Stimulated activated CD8-positive, alpha-beta memory T cell treated with anti-CD3 and anti-CD28 coated beads, Interleukin-7, amount 100 ng/mL, for 1 hour (primary cell): ENCODE measurements at places on chromosomes 12 and 14.

- no peak for DNase-seq
Measured at GRCh38 chr14:93757206-93757605, 31.1 kb downstream of the PRIMA1 start.

DNA sequence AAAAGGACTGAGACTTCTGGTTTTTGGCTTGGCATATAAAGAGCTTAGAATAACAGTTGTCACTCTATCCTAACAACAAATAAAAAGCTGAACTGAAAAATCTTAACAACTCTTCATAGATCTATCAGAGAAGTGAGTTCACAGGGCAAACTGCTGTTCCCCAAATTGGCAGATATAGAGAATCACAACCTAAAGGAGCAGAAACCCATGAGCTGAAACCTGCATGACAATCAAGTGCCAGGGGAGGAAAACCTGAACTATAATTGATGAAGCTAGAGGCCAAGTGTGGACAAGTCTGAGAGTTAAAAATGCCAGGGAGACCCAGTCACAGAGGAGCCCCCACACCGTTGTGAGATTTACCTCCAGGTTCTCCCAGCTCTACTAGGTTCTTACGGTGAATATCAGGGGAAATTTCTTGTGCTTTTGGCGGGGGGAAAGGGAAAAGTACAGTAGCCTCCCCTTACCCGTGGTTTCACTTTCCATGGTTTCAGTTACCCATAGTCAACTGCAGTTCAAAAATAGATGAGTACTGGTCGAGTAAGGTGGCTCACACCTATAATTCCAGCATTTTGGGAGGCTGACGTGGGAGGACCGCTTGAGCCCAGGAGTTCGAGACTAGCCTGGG lies 53.9 kb downstream of the ATF7 start:
- DNase-seq: no peak

- no peak for DNase-seq
Measured at GRCh38 chr12:51242120-51242519, 3.5 kb downstream of the DAZAP2 start.

DNA sequence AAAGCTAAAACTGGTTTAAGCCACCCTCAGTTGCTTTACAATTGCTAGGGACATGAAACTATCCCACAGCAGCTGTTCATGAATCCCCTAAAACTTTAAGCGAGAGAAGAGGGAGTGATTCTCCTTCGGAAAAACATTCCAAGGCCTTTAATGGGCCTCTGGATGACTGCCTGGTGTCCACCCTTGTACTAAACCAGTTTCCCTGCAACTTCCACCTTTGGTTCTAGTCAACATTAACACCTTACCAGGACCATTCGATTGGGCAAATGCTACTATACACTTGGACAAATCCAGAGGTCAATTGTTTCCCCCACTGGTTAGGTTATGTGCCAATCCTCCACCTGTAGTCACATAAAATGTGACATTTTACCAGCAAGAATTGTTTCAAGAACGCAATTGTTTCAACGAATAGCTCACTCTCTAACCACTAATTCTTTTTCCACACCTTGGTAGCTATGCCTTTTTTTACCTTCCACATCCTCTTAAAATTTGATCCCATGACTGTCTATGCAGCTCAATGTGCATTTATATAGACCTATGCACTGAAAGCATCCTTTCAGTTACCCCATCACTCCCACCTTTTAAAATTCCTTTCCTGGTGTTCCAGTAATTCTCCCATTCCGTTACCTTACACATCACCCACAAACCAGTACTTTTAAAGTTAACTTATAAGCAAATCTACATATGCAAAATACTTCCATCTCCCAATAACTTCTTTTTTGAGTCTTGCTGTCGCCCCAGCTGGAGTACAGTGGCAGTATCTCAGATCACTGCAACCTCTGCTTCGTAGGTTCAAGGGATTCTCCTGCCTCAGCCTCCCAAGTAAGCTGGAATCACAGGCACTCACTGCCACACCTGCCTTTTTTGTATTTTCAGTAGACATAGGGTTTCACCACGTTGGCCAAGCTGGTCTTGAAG lies 3.6 kb downstream of the UBC start:
- no peak for DNase-seq

GRCh38 chr14:22052795-22053194 lies 379.2 kb upstream of the OR4E1 start:
- no peak for DNase-seq

DNA sequence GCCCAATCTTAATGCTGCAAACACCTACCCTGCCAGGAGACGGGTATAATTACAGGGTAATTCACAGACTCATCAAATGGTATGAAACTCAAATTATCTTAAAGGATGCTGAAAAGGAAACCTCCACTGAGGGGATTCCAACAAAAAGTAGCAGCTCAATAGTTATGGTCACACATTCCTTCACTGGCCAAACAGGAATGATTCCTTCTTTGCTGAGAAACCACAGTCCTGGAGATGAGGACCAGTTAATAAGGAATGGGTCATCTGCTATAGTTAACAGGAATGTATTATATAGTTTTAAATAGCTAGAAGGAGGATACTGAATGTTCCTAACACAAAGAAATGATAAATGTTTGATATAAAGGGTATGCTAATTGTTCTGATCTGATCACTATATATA lies 136.9 kb downstream of the STXBP6 start:
- no peak for DNase-seq

DNA sequence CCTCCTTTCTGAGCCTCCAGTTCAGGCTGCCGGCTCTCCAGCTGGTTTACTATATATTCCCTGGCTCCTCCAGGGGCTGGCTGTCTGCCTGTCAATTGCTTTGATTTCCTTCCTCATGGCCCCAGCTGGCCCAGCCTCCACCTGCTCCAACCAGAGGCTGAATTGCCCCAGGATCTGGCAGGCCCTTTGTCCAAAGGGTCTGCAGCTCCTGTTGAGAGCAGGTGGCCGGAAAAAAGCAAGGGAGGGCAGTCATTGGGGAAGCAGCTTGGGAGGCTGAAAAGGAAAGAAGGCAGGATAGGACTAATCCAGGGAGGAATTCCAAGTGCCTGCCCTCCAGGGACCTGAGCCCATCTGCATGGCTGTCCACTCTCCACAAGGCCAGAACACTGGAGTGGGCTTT lies 25.3 kb downstream of the PAH start:
- no peak for DNase-seq

- DNase-seq: no peak
Measured at GRCh38 chr14:105292826-105293711, 7.7 kb downstream of the BRF1 start.

DNA sequence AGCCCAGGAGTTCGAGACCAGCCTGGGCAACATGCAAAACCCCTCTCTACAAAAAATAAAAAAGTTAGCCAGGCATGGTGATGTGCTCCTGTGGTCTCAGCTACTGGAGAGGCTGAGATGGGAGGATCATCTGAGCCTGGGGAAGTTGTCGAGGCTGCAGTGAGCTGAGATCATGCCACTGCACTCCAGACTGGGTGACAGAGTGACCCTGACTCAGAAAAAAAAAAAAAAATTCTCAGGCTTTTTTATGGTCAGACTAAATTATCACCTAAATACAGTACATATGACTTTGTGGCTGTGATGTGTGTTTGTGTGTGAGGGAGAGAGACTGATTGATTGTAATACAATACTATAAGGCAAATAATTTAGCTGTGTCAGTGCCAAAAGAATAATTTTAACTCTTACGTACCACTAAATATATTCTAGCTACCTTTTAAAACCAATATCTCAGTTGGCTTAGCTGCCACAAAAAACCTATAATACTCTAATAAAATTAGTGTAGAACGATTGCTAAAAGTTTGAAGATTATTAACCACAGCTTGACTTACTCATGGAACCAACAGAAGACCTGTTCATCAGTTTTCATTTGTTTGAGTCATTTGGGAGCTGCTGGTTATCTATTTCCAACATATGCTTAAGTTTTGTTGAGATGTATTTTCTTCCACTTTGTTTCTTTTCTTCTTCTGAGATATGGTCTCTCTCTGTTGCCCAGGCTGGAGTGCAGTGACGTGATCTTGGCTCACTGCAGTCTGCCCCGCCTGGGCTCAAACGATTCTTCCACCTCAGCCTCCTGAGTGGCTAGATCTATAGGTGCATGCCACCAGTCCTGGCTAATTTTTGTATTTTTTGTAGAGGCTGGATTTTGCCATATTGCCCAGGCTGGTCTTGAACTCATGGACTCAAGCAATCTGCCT lies 58.0 kb downstream of the DIP2B start:
- no peak for DNase-seq

GRCh38 chr12:89333564-89334252 lies 18.6 kb downstream of the DUSP6 start:
- no peak for DNase-seq

GRCh38 chr14:54976316-54976715 lies 50.6 kb downstream of the WDHD1 start:
- no peak for DNase-seq

DNA sequence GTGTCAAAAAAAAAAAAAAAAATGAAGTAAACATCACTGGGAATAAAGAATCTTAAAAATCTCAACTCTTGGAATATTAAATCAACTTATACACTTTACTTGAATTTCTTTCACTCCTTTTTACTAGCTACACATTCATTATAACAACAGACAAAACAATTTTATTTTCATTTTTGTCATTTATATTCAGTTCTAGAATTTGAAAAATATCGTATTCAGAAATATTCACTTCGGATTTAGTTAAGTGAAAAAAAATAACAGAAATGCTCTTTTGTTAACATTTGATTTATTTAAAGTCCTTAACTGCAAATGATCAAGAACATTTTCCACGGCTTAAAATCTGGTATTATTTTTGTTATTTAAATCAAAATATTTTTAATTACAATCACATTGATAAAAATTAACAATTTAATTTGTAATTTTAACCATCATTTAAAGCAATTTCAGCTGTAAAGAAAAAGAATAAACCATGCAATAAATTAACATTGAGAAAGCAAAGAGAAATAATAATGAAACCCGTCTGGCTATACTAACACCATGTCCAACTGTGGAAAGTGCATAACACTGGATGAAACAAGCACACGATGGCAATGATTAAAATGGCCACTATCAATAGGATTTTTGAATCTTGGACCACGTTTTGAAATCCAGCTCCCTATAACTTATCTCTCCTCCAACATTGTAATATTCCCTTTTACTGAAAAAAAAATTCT lies 5.2 kb downstream of the FOXA1 start:
- DNase-seq: no peak

DNA sequence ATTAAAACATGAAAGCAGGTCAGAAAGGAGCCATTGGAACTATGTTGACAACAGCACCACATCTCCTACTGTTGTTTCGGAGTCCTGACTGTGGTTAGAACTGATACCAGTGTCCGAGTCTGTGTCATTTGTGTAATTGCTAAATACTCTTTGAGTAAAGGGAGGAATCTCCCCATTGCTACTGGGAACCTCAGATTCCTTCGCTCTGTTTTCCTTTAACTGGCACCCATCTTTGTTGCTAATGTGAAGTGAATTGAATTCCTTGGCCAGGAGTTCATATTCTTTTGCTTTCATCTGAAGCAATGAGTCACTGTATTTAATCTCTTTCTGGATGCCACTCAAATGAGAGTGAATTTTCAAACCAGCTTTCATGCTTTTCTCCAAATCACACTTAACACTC lies 31.5 kb downstream of the RASSF9 start:
- DNase-seq: no peak

GRCh38 chr12:131988054-131988796 lies 38.5 kb downstream of the EP400 start:
- DNase-seq: no peak

DNA sequence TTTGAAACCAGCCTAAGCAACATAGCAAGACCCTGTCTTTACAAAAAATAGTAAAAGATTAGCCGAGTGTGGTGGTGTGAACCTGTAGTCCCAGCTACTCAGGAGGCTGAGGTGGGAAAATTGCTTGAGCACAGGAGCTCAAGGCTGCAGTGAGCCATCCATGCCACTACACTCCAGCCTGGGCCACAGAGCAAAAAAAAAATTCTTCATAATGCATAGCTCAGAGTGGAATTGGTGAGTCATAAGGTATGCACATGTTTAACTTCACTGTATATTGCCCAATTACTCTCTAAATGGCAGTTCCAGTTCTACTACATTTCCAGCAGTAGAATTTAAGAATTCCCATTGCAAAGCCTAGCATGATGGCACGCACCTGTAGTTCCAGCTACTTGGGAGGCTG lies 26.8 kb upstream of the CLIP1 start:
- DNase-seq: no peak

GRCh38 chr14:46432516-46432915 lies 219.1 kb downstream of the RPL10L start:
- no peak for DNase-seq
